Astrocyte (in vitro differentiated cells and primary cell): ENCODE measurements at places on chromosomes 11 and 22. TPM values are rescaled to one million over a fixed set of nuclear protein-coding genes. Genes with fewer than 3 reads are reported as not detected.

DNA sequence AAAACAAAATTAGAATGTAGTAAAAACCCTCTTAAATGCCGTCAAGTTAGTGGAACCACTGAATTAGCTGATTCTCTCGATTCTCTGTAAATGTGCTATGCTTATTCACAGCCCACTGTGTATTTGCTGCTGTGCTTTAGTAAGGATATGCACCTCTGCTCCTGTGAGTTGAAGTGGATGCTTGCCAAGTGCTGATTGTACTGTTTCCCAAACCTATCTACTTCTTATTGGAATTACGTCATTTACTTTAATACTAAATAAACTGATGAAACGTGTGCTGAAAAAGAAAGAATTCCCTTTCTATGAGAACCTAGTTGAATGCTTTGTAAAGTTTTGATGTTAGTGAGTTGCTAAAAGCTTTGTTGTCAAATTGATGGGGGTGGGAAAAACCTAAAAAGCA, 158.4 kb downstream of the LRRC4C start:
- peak; percentile 81 for DNase-seq

DNA sequence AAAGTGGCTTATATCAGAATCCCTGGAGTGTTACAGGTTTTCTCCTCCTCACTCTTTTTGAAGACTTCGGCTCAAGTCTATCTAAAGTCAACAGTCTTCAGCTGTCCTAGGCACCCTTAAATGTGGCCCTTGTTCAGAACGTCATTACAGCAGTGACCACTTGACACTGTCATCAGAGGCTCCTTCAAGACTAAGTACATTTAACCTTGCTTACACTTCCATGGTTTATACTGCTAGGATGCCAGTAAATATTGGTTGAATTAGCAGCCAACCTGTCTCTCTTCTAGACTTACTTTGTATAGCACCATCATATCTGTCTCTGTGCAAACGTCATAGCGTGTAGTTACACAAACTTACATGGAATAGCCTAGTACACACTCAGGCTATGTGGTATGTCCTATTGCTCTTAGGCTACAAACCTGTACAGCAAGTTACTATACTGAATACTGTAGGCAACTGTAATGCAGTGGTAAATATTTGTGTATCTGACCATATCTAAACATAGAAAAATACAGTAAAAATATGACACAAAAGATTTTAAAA, 13.3 kb upstream of the C11orf91 start:
- DNase-seq, result no peak

DNA sequence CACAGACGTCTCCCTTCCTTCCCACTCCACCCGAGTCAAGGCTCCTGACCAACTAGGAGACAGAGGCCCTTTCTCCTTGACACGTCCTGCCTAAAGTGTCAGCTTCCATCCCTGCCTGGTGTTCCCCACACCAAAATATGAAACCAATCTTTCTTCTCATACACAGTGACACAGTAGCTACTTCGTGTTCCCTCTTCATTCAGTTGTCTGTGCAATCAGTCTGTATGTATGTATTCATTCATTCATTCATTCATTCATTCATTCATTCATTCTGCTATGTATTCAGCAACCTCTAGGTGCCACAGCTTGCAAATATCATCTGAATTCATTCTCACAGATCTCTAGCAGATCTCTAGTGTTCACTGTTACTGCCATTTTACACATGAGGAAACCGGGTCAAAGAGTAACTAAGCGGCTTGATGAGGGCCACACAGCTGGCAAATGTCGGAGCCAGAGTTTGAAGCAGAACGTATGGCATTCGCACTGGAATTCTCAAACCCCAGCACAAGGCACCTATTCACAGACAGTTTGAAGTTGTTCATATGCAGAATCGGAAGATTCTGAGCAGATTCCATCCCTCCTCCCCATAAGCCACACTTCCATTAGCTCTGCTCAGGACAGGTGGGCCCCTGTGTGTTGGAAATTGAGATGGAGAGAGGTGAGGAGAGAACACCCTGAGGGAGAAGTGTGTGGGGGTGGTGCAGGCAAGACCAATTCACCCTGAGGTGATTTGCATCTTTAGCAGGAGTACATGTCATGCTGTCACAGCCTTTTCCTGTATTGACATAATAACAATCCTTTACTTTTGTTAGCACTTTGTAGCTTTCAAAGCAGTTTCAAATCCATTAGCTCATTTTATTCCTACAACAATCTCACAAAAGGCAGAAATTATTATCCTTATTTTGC, 275.7 kb downstream of the ST3GAL4 start:
- no peak for DNase-seq

- no peak for DNase-seq
These were observed 61.5 kb upstream of the GRIA4 start for GRCh38 chr11:105548359-105548758.

- no peak for DNase-seq
These were observed 315.8 kb downstream of the CTTN start for GRCh38 chr11:70713988-70714665.

GRCh38 chr11:126054408-126054807, 8.3 kb downstream of the CDON start:
- DNase-seq, result no peak

SLC22A25 gene
- not detected in 2 replicates for total RNA-seq

DNA sequence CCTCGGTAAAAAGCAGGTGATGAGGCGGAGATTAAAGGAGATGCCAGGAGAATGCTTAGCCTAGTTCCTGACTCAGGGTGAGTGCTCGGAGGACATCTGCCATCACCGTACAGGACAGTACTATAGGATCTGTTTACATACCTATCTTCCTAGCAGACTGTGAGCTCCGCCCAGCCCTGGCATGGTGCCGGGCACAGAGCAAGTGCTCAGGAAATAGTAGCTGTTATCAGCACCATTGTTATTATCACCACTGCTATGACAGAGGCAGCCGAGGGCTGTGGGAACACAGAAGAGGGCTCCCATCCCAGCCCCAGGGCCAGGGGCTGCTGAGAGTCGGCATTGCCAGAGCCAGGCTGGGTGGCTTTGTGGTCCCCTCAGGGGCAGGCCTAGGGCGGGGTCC, 642 bp upstream of the SEPTIN3 start:
- DNase-seq, result no peak

DNA sequence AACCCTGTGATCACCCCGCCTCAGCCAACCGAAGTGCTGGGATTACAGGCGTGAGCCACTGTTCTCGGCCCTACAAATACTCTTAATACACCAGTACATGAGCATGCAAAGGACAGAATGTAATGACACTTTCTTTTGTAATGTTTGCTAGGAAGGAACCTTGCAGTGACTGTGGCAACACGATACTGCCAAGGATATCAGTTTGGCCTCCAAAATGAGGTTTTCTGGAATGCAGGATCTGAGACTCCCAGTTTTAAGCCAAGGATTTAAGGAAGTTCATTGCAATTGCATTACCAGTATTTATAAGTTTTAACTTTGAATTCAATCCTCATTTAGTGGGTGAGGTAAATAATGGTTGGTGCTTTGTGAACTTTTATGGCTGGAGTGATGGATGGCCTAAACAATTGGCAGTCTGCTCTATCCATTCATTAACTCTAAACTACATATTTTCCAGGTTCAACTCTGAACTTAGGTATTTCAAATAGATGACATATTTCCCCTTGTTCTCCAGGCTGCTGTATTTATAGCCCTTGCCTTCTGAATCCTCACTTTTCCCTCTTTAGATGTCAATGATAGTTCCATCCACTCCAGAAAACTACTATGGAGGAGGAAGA, 330.3 kb downstream of the C11orf87 start:
- peak; percentile 70 for DNase-seq

DNA sequence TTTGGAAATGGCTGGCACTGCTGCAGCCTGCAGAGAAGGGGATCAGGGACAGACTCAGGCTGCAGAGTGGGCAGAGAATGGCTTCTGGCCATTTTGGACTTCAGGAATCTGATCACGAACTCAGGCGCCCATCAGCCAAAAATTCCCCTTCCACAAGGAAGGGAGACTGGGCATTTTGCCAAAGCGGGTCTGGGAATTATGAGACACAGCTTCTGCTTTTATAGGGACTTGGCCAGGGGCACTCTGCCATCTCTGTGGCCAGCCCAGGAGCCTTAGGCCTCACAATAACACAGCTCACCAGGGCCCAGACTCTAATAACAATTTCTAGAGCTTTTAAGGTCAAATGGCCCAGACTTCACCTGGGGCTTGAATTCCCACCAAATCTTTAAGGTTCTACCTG, 74.7 kb downstream of the CHST1 start:
- peak; percentile 20 for DNase-seq

- no peak for DNase-seq
These were observed 66.3 kb upstream of the API5 start for GRCh38 chr11:43245466-43245865.

ARHGAP32 gene
- 20.6 and 21.6 TPM in 2 replicates for total RNA-seq

DNA sequence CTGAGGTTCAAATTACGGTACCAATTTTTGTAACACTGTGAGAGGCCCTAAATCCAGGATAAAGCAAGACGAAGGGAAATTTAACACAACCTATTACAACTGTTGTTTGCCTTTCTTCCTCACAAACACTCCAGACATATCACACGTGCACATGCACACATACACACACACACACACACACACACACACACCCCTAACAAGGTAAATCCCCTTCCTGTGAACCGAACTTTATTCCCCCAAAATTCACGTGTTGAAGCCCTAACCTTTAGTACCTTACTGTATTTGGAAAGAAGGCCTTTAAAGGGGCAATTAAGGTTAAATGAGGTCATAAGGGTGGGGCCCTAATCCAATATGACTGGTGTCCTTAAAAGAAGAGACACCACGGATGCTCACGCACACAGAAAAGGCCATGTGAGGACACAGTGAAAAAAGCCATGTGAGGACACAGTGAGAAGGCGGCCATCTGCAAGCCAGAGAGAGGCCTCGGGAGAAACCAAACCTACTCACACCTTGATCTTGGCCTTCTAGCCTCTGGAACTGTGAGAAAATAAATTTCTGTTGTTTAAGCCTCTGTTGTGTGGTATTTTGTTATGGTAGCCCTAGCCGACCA, 1.8 kb downstream of the SERGEF start:
- DNase-seq, result no peak

GRCh38 chr11:27209562-27210005, 153.4 kb downstream of the CCDC34 start:
- DNase-seq, result peak; percentile 100

DNA sequence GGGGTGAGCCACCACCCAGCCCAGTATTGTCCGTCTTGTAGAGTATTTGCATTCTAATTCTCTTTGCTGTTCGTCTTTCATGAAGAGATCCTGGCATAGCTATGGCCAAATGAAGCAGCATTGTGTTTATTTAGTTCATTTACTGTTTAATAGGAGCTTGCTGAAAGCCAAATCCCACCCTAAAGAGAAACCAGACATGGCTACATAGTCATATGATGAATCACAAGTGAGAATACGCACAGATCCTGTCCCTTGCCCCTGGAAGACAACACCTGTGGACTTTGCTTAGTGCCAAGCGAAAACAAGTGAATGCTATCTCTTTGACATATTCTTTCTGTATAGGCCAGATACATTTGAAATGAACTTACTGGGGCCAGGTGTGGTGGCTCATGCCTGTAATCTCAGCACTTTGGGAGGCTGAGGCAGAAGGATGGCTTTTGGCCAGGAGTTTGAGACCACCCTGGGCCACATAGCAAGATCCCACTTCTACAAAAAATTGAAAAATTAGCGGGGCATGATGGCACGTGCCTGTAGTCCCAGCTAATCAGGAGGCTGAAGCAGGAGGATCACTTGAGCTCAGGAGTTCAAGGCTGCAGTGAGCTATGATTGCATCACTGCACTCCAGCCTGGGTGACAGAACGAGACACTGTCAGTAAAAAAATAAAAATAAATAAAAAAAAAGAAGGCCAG, 5.1 kb upstream of the ARFGAP3 start:
- peak; percentile 89 for DNase-seq

DNA sequence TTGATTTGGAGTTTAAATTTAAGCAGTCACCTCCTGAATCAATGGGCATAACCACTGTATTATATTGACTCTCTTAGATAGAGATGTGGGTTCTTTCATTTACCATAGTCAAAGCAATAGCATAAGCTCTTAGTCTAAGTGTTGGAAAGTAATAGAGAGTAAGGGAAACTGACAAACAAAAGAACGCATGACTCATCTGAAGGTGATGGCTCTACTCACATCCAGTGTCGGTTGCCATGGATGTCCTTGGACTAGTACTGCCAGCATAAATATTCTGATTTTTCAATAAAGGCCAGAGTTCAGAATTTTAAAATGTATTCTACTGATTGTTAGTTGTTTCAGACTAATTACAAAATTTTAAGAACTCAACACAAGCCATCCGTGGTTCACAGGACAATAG, 444.9 kb upstream of the DDI1 start:
- DNase-seq, result peak; percentile 33

GRCh38 chr11:37695283-37695682, 1097.2 kb upstream of the RAG2 start:
- DNase-seq, result no peak

DNA sequence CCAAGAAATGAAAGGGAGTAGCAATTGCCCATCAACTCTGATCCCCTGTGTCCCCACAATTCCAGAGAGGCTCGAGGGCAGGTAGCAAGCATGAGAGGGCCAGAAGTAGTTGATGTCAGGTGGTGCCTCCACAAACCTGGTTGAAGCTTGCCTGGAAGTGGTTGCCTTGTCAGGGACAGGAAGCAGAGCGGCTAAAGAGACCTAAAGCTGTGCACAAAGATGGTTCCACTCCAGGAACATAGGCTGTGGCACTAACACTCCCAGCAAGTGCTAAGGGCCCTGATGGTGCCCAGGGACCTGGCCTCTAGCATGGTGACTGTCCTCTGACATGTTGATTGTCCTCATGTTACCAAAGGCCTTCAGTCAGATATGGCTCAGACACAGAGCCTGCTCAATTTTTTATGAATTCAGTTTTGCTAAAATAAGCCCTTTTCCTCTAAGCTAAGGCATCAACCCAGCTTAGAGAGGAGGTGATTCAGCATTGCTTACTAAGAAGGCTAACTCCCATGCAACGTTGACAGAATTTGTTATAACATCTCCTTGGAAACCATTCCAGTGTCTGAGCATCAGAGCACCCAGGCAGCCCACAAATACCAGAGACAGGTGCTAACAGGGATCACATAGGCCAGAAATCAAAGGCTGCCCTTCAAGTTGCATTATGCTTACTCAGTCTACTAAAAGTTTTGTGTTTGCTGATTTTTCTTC, 196.3 kb upstream of the ARHGAP20 start:
- peak; percentile 97 for DNase-seq

DNA sequence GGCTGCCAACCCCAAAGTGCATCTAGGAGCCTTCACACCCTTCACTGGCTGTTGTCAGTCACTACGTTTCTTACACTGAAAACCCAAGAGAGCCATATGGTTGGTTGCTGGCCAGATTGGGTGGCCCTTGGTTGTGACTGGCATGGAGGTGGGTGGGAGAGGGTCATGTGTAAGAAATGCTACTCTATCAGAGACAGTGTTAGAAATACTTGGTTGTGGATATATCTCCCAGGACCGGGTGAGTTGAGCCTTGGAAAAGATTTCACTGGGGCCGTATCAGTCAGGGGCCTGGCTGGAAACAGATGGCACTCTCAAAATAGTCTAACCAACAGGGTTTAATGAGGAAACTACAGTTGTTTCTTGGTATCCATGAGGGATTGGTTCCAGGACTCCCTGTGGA, 15.2 kb downstream of the ENDOD1 start:
- no peak for DNase-seq

GRCh38 chr11:33258631-33259205, 1.5 kb downstream of the HIPK3 start:
- peak; percentile 66 for DNase-seq
